Suppressor macrophage treated with lipopolysaccharide for 1 hour (primary cell): ENCODE measurements at places on chromosomes 3 and 15.

DNA sequence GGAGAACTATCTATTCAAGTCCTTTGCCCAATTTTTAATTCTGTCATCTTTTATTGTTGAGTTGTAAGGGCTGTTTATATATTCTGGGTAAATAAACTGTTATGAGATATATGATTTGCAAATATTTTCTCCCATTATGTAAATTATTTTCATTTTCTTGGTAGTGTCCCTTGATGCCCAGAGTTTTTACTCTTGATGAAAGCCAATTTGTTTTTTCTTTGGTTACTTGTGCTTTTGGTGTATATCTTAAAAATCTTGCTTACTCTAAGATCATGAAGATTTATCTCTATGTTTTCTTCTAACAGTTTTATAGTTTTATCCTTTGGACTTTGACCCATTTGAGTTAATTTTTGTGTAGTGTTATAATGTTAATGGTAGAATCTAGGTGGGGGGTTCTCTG lies 44.5 kb downstream of the TIMP4 start:
- no peak for DNase-seq

DNA sequence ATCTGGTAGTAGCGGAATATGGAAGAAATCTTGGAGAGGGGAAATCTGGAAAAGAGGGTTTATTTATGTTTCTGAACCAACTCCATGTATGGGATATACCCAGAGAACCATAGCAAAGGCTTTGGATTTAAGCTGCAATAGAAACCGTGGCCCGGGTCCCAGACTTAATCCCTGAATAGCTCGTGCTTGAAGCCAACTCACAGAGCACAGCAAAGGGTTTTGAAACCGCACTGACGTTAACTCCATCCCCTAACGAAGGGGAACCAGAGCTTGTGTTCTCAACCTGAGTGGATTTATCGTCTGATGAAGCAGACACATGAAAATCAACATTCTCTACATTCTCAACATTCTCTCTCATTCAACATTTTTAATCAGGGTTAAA lies 154.6 kb downstream of the APBA2 start:
- no peak for DNase-seq

DNA sequence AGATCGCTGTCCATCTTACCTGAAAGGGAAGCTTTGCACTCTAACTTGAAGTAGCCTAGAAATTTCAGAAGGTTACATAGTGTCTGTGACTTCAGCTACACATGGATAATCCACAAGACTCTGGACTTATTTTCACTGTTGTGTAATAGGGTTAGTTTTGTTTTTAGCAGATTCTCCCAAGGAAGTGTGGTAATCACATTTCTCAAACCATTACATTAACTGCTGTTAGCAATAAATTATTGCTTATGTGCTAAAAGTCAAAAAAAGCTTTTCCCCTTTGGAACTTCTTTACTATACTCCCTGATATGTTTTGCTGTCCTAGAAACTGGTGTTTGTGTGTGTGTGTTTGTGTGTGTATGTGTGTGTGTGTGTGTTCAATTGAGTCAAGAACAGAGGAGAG lies 351.8 kb upstream of the TPRG1 start:
- DNase-seq, result peak; percentile 68

DNA sequence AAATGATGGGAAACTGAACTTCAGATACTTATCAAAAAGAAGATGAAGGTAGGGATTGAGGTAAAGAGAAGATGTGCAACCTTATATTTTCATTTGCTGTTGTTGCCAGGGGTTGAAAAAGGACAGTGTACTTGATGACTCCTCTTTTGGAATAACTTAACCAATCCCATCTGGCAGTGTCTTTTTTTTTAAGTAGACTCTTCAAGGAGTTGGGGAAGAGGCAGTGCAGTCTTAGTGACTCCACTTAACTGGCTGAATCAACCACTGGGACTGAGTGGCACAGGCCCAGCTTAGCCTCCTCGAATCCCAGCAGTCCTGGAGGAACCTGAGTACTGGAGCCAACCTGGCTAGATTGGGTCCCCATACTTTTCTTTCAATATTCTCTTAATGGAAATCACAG lies 27.3 kb upstream of the FILIP1L start:
- DNase-seq, result no peak

- no peak for DNase-seq
Observed at GRCh38 chr15:77688693-77689092, 56.0 kb upstream of the LINGO1 start.

- DNase-seq, result no peak
Observed at GRCh38 chr3:175029828-175030227, 170.7 kb downstream of the NAALADL2 start.

- no peak for DNase-seq
Observed at GRCh38 chr3:125077864-125078263, 22.1 kb upstream of the HEG1 start.

DNA sequence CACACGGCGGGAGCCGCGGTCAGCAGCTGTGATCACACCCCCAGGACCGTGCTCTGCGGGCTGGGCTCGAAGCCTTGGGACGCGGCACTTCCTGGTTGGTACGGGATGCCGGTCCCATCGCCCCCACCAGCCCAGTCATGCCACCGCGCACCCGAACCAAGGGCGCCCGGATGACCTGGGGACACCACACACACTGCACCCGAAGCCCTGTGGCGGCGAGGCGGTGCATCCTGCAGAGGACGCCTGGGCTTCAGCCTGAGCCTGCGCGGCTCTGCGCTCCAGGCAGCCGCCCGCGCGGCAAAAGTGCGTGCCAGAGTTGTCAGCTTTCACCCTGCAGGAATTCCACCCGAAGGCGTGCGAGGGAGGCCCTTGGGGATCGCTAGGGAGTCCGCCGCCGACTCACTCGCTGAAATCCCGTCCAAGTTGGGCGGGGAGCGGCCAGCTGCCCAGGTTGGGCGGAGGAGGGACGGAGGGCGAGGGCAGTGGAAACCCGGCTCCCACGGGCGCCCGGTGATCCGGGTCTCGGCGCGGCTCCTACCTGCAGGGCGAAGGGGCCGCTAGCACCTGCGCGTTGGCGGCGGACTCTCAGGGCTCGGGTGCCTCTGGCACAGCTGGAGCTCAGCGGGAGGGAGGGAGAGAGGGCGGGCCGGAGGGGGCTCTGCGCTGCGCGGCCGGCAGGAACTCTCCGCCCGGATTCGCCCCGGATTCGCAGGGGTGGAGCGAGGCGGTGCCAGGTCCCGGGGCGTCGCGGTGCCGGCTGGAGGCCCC lies at the start of gene PLD1:
PLD1 (minus strand) TSS at position 623 of the 768 bp plus-strand sequence. CDS start 72,432 bp downstream, outside the sequence.
- peak; percentile 92 for DNase-seq

- peak; percentile 41 for DNase-seq
Observed at GRCh38 chr3:12235691-12236090, 53.2 kb upstream of the PPARG start.

DNA sequence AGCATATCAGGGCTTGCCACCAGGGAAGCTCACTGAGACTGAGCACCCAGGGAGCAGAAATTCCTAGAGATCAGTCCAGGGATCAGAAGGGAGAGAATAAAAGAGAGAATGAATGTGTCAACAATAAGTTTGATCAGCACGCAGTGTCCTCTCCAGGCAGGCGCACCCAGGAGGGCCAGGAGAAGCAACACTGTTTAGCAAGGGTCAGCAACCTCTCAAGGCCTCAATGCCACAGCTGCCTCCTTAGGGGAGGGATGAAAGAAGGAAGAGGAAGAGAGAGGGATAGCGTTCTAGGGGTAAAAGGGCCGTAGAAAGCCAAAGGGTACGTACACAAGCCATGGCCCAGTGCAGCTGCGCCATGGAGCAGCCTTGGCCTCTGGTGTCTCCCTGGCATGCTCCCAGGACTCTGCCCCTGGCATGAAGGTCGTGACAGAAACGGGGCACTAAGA lies 399.8 kb downstream of the SHQ1 start:
- DNase-seq, result no peak

- DNase-seq, result peak; percentile 9
Observed at GRCh38 chr3:188036375-188037194, 117.4 kb upstream of the LPP start.

DNA sequence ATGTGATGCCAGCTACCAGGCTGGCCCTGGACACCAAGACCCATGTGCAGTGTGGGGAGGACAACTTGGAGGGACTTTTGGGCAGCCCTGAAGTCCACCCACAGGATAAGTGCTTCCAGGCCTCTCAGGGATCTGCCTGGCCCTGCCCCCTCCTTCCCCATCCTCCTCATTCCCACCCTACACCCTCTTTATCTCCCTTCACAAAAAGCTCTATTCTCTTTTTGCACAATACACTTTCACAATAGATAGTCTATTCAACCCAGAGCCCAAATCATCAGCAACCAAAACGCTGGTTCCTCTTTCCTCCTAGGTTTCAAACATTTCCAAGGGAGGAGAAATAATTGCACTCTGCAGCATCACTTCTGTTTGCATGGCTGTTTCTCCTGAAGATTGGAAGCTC lies 7.8 kb upstream of the ZNF710 start:
- DNase-seq, result peak; percentile 69

- no peak for DNase-seq
Observed at GRCh38 chr3:81723732-81724313, 37.6 kb downstream of the GBE1 start.

DNA sequence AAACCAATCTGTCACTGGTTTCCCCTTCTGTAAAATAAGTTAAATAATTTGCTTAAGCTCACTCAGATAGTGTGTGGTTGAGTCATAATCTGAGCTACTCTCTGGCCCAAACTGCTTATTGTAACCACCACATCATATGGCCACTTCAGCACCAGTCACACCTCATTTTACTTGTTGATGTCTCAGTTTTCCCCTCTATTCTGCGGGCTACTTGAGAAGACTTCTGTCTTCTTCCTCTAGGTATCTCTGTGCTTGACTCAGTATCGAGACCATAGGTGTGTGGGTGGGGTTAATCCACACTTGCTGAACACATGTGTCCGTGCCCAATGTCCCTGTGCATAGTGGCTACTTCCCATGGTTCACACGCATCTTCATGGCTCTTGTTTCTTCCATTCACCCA lies 32.9 kb downstream of the CRYGS start:
- no peak for DNase-seq

DNA sequence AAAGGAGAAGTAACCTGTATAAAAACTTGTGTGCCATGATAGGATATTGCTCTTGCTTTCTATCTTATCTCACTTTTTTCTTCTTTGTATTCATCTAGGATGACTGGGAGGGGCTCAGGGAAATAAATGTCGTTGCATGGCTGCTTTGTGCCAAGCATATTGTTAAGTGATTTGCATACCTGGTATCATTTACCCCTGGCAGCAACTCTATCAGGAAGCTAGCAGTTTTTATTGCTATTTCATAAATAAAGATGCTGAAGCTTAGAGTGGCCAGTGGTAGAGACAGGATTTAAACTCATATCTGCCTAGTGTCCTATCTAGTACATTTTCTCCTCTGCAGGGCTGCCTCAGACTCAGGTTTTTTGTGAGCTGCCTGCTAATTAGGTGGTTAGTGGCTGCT lies 253.3 kb downstream of the PTPRG start:
- no peak for DNase-seq

DNA sequence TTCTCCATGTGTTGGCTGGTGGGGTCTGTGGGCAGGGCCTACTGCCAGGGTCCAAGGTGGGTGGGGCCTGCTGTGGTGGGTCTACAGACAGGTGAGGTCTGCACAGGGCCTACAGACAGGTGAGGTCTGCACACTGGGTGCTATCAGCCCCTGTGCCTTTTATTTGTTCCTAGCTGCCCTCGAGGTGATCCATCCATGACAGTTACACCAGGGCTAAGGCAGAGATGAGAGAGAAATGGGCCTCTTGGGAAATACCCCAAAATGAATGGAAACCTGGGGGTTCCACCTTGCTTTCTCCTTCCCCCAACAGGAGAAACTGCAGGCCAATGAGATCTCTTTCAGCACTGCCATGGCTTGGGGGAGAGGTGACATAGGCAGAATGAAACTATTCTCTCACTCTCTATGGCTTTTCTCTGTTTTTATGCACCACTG lies 36.4 kb downstream of the CFAP100 start:
- DNase-seq, result no peak

DNA sequence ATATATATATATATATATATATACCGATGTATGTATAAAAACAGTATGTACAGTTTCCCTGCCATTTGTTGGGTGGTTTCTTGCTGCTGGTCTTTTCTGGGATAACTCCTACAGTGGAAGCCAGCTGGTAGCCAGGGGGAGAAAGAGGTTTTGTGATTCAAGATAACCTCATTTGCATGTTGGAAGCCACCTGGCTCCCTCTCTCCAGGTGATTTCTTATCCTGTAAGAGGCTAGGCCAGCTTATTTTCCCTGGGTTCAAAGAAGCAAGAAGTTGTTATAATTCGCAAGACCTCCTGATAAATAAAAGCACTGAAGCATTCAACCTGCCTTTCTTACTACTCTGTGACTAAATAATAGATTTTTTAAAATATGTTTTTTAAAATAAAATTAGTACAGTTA lies 443.3 kb downstream of the VGLL3 start:
- no peak for DNase-seq

- DNase-seq, result no peak
Observed at GRCh38 chr3:36943601-36944000, 1.3 kb downstream of the TRANK1 start.

DNA sequence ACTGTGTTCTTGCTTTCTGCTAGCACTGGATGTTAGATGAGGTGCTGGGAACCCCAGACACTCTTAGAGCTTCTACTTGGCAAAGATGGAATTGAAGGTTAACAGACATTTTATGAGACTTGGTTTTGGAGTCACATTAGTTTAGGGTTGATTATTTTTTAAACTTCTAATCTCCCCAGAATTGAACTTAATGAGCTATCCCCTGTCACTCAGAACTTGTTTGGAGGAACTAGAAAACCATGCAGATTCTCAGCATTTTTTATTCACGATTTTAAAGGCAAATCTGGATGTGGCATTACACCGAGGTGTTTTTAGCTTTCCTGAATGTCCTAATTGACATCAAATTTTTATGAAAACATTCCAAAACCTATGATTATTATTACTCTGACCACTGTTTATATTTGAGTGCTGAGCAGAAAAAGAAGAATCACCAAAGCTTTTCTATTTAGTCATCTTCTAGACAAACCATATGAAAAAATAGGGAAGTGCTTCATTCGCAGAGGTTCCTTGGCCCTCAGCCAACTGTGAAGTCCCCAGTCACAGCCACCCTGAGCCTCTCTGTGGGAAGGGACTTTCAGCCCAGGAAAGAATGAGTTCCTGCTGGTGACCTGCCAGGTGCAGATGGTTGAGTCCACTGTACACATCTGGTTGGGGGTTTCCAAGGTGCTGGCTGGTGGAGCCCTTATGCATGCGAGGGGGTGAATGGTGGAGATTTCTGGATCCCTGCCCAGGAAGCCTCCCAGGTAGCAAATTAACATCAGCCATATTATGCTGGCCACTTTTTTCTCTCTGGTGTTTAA lies 196.0 kb upstream of the TOPAZ1 start:
- peak; percentile 90 for DNase-seq
